ENCODE measurements at places on chromosomes 7 and 10.

DNA sequence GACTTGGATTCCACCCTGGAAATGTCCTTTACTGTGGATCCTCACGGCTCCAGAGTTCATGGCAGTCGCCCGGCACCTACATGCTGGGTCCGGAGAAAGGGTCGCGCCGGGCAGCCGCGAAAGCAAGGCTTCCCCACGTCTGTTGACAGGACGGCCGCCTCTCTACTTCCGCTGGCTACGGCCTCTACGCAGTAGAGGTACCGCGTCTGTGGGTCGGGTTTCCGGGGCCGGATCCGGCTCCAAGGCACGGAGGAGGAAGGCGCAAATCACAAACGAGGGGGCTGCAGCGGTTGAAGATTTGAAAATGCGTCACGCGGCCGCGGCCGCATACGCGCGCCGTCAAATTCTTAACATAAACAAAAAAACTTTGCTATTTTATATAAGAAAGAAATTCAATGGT is 649.6 kb downstream of the REEP3 start:
- DNase-seq = no peak

GRCh38 chr7:23246555-23246954 is at the start of gene GPNMB:
GPNMB (plus strand) TSS chr7:23246775; CDS start chr7:23246858, 83 bp downstream.
- DNase-seq = no peak

DNA sequence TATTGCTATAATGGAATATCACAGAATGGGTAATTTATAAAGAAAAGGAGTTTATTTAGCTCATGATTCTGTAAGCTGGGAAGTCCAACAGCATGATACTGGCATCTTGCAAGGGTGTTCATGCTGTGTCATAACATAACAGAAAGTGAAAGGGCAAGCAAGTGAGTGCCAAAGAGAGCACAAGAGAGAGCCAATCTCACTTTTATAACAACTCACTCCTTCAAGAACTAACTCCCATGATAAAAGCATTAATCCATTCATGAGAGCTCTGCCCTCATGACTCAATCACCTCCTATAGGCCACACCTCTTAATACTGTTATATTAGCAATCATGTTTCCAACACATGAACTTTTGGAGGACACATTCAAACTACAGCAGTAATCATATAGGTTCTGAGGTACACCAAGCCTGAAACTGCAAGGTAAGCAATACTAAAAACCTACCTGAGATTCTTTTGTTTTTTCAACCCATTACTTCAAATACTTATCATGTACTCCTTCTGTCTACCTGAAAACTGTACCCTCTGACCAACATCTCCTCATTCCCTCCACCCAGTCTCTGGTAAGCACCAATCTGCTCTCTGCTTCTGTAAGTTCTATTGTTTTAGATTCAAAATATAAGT is 219.7 kb downstream of the MTERF1 start:
- no peak for DNase-seq

GRCh38 chr10:63579371-63580014 is 58.3 kb downstream of the REEP3 start:
- DNase-seq = no peak

GRCh38 chr10:86043236-86043635 is 323.4 kb downstream of the GRID1 start:
- no peak for DNase-seq

DNA sequence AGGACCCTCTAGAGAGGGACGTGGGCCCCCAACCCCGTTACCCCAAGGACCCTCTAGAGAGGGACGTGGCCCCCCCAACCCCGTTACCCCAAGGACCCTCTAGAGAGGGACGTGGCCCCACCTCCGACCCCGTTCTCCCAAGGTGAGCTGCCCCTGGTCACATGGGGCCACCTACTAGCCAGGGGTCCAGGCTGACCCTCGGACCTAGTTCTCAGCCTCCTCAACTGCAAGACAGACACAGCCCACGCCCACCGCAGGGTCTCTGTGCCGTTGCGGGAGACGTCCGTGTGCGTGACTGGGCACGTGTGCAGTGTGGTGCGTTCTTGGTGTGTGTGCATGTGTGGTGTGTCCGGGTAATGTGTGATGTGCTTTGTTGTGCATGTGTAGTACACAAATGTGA is 21.6 kb upstream of the UTF1 start:
- no peak for DNase-seq

DNA sequence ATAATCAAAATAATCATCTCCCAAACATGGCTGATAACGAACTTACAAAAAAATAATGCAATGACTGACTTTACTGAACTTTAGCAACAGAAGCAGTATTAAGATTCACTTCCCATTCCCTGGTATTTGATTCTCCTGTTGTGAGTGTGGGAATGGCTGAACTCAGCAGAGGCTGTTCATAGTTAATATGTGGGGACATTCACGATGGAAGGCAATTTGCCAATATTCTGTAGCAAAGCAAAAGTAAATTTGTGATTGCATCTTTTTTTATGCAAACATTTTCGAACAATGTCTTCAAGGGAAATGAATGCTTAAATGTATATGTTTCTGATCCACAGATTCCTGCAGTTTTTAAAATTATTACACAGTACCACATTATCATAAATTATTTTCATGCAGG is 431.7 kb upstream of the KLF6 start:
- DNase-seq = no peak

GRCh38 chr10:124227055-124227975 is 133.9 kb upstream of the CHST15 start:
- no peak for DNase-seq

DNA sequence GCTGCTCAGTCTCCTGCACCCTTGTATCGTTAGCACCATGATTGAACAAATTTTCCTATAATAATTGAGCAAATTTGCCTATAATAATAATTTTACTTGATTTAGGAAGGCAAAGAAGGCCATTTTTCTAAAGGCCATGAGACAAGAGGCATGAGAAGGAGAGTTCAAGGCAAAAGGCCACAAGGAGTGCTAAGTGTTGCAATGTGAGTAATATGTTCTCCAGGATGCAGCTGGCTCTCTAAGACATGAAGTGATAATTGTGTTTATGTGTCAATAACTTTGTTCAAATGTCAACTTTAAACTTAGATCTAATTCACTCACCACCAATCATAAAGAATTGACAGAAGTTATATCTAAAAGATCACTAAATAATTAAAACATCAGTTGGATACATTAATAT is 53.8 kb downstream of the SGCE start:
- DNase-seq = no peak

Data from NCI-H187 treated with DMSO at 0.1 percent for 48 hours (cell line).